ENCODE measurements at places on chromosomes 13 and 19.

DNA sequence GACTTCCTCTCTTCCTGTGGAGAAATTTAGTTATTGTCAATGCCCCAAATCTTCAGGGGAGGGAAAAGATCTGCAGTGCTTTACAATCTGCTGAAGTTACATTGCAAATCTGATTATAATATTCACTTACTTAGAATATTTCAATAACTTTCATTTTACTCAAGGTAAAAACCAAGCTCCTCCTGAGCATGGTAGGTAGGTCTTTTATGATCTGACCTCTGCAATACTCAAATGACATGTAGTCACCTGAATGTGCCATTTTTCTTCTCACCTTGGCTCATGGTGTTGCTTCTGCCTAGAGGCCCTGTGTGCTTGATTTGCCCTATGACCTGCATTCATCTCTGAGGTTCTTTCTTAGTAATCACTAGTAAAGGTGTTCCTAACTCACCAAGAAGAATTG is 331.4 kb downstream of the HS6ST3 start:
- no peak for DNase-seq

DNA sequence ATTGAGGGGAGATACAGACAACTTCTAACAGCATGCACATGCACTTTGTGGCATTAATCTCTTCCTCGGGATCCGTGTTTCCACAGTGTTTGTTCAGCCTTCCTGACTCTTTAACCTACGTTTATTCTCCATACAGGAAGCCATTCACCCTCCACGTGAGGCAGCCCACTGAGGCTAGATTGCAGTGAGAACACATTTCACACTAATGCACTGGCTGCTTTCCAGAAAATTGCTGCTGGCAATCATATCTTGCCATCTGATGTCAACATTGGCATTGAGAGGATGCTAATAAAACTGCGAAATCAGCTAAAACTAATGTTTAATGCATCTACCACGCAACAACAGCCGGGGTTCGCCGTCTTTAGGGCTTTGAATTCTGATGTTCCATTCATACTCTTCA is 30.0 kb downstream of the DCLK1 start:
- no peak for DNase-seq

DNA sequence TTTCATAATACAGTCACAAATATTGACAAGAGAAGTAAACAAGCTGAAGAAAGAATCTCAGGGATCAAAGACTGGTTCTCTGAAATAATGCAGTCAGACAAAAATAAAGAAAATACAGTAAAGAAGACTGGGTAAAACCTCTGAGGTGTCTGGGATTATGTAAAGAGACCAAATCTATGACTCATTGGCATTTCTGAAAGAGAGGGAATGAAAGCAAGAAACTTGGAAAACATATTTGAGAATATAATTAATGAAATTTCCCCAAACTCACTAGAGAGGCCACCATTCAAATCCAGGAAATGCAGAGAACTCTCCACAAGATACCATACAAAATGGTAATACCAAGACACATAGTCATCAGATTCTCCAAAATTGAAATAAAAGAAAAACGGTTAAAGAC is 53.0 kb upstream of the GPC6 start:
- DNase-seq, result no peak

- no peak for DNase-seq
Observed at GRCh38 chr19:843836-844545, 3.2 kb downstream of the PRTN3 start.

- peak; percentile 2 for DNase-seq
Observed at GRCh38 chr19:37855098-37855497, 51.3 kb downstream of the WDR87 start.

DNA sequence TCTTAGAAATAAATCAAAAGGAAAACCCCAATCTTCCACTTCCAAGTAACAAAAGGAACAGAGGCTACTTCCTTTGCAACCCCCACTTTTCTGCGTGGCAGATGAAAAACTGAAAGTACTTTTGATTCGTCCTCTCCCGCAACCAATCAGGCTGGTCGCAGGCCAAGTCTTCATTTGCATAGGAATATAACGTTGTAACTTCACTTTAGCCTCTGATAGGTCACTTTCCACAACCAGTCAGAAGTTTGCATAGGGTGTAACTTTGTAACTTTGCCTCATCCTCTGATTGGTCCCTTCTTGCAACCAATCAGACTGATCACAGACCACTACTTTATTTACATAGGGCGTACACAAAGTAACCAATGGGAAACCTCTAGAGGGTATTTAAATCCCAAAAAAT is 37.2 kb downstream of the TGDS start:
- DNase-seq, result no peak

DNA sequence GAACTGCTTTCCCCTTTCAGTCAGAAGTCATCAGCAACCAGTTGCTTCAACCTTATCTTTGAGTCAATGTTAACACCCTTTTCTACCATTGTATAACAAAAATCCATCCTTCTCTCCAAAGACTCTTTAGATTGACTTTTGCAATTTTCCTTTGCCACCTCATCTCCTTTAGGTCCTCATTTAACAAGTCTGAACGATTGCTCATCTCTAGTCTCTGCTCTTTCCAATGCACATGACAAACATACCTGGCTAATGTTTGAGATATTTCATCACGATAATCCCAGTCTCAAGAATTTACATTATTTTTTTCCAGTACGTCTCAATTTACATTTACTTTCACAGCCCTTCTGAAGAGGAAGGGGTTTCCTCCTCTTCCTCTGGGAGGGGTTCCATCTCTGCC is 127.5 kb downstream of the KLF12 start:
- DNase-seq, result no peak

GRCh38 chr13:24112791-24113190 is 47.7 kb upstream of the SPATA13 start:
- DNase-seq, result no peak

- DNase-seq, result no peak
Observed at GRCh38 chr19:19101540-19101939, 36.7 kb downstream of the TMEM161A start.

GRCh38 chr13:113016526-113017295 is 47.7 kb downstream of the MCF2L start:
- no peak for DNase-seq

- DNase-seq, result no peak
Observed at GRCh38 chr13:24323036-24323738, 13.8 kb downstream of the C1QTNF9 start.

DNA sequence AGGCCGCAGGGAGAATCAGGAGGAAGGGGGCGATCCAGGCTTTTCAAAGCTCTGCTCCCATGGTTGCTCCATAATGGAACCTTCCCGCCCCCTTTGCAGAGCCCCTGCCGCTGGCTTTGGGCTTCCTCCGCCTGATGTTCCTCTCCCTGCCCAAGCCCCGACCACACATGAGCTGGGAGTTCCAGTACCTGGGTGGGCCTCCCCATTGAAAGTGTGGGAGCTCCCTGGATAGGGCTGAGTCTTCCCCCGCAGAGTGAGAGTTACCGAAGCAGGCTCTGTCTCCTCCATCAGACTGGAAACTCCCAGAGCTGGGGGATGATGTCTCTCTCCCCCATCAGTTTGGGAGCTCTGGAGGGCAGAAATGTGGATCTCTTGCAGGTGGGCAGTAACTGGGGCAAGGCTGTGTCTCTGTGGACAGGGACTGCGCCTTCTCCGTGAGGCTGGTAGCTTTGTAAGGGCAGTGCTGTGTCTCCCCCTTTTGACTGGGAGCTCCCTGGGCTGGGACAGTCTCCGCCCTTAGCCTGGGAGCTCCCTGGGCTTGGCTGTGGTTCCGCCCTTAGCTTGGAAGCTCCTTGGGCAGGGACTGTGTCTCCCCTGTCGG is 722 bp downstream of the DCAF15 start:
- no peak for DNase-seq
